ENCODE measurements at places on chromosomes 2 and 18. TPM values are rescaled to one million over a fixed set of nuclear protein-coding genes. Genes with fewer than 3 reads are reported as not detected.

RESP18 gene
- total RNA-seq, result not detected

DNA sequence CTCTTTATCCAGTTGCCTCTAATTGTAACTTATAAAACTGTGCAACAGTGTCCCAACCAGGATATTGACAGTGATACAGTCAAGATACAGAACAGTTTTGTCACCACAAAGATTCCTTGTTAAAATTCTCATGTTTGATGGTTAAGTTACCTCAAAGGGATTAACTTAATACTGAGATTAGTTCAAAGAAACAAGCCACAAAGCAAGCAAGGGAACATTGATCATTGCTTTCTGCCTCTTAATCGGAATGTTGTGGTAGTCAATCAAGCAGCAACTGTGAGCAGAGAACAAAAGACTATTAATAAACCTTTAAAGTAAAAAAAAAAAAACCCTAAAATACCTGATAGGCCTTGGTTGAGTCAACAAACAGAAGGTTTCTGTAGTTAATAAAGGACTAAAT lies 352.3 kb downstream of the PARD3B start:
- no peak for DNase-seq

DNA sequence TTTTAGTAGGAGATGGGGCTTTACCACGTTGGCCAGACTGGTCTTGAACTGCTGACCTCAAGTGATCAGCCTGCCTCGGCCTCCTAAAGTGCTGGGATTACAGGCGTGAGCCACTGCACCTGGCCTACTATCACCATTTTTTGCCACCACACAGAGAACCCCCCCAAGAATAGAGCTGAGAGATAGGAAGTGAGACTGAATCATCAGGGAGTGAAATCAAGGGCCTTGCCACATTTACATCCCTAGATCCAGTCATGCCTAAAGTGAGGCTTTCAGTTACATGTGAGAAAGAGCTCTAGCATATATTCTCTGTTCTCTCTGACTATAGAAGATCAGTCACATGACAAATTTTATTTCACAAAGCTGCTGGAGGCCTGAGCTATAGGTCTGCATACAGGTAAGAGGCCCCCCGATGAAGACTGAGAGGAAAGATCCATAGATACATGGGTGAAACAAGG lies 28.0 kb upstream of the KCMF1 start:
- DNase-seq, result no peak

DNA sequence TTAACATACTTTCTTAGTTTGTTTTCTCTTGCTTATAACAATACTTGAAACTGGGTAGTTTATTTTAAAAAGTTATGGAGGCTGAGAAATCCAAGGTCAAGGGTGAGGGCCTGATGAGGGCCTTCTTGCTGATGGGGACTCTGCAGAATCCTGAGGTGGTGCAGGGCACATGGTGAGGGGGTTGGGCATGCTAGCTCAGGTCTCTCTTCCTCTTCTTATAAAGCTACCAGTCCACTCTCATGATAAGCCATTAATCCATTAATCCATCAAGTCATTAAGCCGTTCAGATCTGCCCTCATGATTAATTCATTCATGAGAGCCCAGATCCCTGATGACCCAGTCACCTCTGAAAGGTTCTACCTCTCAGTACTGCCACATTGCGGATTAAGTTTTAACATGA lies 21.4 kb downstream of the ALMS1 start:
- no peak for DNase-seq

DNA sequence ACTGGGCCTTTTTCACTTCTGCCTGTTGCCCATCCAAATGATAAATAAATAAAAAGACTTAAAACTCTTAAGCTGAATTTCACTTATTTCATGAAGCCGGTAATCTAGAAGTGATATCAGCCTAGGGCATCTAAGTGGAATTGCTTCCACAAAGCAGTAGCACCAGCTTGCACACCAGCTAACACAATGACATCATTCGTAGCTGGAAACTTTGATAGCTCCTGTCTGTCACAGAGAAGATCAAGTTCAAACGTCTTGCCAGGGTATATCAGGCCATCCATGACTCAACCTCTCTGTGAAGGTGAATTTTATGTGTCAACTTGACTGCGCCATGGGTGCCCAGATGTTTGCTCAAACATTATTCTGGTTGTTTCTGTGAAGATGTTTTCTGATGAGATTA lies 161.7 kb upstream of the MYT1L start:
- DNase-seq, result no peak

SKA1 gene
- 0.21 TPM for total RNA-seq

- DNase-seq, result no peak
Observed at GRCh38 chr2:29238497-29238896, 123.3 kb downstream of the CLIP4 start.

GALNT3 gene
- total RNA-seq, result 0.35 TPM

KCNE4 gene
- 4.5 TPM for total RNA-seq

FSHR gene
- 0.29 TPM for total RNA-seq

DNA sequence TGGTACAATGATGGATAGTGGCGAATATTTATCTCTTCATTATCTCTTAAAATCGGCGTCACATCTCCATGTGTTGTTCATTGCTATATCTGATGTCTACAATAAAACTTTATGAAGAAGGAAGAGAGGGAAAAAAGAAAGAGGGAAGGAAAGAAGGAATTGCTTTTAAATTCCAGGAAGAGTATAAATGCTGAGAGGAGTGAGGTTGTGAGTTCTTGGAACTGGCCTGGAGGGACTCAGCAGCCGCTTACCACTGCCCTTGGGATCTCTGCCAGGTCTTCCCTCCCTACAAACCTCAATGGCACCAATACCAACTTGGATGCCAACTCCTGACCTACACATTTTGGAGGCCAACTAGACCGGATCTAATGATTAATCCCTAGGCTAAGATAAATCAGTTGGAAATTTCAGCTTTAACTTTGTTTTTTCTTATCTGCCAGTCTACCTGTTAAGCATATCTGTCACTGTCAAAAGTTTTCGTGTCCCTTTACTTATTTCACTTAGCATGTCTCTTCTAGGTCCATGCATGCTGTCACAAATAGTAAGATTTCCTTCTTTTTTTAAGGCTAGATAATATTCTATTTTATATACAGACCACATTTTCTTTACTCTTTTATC lies 9.8 kb downstream of the SCN9A start:
- DNase-seq, result no peak

DOK6 gene
- 11.2 TPM for total RNA-seq

- peak; percentile 76 for DNase-seq
Observed at GRCh38 chr2:217995731-217996231, 7.0 kb downstream of the TNS1 start.

DNA sequence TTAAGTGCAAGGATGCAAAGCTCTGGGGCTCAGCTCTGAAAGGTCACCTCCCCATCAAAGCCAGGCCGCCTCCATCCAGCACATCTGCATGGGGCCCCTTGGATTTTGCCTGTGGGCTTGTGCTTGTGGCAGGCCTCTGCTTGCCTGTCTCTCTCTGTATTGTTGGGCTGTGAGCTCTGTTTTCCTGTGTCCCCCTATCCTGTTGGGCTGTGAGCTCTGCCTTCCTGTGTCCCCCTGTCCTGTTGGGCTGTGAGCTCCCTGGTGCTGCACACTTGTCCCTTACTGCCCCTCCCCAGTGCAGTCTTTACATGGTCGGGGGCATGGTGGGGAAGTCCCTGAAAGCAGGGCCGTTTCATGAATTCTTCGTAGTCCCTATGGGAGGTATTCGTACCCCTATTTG lies 49.2 kb upstream of the PDIA6 start:
- DNase-seq, result no peak

DNA sequence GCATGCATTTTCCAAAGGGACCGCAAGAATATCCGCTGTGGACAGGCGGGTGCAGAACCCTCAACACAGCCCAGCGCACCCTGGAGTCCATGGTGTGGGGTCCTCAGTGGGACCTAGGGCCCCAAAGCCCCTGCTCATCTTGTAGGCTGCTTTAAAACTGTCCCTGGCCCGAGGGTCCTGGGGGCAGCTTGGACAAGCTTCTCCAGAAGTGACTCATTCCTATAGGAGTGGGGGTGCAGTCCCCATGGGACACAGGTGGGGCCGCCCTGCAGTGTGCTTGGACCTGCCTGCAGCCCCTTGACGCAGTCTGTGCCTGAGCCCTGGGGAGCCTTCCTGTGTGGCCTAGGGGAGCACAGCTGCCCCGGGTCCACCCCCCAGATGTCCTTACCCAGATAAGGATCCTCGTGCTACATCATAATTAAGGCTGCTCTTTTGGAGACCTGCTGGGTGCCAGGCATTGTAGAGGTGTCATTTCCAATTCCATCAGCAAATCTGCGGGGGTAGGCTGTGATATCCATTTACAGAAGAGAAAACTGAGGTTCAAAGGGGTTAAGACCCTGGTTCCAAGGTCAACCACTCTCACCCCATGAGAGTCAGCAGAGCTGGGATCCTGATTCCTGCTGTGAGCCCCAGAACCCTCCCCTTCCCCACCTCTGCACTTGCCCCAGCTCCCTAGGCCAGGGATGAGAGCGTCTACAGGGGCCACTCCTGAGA lies 1.7 kb upstream of the HS6ST1 start:
- DNase-seq, result no peak

CTNNA2 gene
- not detected for total RNA-seq

GAL3ST2 gene
- total RNA-seq, result not detected

GRCh38 chr2:74384051-74384450 lies 3.9 kb upstream of the DCTN1 start:
- no peak for DNase-seq

GRCh38 chr2:211800001-211800400 lies 738.6 kb downstream of the ERBB4 start:
- no peak for DNase-seq

KIAA2012 gene
- not detected for total RNA-seq

DNA sequence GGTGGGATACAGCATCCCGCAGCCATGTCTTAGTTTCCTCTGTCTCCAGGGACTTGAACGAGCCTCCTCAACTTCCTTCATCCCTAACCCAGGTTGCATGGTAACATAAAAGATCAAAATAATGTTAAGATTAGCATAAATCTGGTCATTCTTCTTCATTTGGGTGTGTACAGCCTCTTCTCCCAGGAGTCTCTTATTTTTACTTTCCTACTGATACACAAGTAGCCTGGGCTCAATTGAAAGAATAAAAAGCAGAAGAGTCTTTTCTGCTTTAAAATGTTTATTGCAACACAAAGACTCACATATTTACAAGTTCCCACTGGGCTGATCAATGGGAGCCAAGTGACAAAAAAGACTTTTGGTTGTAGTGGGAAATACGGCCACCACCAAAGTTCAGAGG lies 137.9 kb upstream of the PID1 start:
- no peak for DNase-seq
